ENCODE measurements at places on chromosomes 2 and 18.

DNA sequence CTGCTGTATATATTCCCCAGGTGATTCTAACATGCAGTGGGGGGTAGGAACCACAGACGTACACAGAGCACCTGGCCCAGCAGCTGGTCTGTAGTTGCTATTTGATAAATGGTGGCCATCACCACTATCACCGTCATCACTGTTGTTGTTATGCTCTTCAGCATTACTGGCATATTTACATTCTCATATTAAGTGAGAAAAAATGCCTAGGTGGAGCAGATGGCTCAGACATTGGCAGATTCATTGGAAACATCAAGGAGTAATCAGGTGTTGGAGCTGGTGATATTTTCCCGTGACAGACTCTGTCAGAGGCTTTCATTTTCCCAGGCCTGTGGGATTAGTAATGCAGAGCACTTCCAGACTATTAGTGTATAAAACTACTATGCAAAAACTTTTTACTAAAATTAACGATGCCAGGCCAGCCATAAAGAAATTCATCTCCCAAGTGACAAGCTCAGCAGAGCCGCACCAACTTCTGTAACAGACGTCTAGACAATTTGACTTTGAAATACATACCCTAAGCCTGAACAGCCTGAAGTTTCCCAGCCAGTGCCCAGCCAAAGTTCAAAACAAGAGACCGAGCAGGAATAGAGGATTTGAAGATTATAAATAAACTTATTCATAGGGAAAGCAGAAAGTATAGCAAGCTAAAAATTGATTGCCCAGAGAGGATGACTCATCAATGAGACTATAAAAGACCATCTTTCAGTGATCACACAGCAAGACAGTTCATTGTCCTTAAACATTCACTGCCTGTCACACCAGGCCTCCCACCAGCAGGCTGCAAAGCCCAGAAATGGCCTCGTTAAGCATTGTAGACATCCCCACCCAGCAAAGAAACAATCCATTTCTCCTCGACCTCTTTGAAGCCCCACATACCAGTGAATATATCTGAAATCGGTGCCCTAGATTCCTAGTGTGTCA lies 247.4 kb upstream of the CHAC2 start:
- no peak for DNase-seq

DNA sequence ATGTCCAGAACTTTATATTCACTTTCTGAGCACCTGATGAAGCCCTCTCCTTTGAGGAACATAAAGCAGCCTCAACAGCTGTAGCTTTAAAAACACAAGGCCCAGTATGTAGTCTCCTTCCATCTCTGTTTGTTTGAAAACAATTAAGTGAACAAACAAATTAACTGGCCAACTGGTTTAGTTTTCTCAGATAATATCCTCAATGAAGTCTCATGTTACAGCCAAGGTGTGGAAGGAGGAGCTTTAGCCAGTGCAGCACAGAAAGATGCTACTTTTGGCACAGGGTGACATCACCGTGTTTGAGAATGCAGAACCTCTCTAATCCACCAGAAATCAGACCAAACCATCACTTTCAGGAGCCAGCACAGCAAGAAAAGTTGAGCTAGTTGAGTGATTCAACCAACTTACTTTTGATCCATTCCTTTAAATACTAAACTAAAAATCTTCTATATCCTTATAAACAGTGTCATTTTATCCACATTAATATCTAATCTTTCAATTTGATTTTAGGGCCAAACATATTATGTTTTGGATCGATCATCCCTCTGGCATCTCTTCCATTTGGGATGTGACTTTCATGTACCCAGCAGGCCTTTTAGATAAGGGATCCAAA lies 488.7 kb downstream of the ARHGAP15 start:
- DNase-seq = no peak

GRCh38 chr2:199055336-199055735 lies 402.4 kb downstream of the SATB2 start:
- DNase-seq = peak; percentile 7

DNA sequence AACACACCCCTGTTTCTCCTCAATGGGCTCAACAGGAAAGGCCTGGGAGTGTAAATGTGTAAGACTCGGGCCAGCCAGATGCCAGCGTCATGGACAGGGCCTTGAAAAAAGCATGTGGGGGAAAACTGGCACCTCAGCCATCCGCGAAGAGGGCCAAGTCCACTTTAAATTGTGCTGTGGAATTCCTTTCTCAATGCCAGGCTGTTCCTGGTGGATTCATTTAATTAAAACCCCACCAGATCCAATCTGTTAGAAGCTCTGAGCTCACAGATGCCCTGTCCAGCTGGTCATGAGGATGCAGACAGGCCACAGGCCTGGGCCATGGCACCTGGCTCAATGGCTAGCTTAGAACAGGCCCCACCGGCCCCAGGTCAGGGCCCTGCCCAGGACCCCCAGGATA lies 24.8 kb downstream of the KCNK3 start:
- DNase-seq = no peak
